Activated T-helper 9 cell treated with anti-CD3 and anti-CD28 coated beads, Interleukin-2, amount 50 U/mL, for 16 hours (primary cell): ENCODE measurements at places on chromosomes 16 and 17.

DNA sequence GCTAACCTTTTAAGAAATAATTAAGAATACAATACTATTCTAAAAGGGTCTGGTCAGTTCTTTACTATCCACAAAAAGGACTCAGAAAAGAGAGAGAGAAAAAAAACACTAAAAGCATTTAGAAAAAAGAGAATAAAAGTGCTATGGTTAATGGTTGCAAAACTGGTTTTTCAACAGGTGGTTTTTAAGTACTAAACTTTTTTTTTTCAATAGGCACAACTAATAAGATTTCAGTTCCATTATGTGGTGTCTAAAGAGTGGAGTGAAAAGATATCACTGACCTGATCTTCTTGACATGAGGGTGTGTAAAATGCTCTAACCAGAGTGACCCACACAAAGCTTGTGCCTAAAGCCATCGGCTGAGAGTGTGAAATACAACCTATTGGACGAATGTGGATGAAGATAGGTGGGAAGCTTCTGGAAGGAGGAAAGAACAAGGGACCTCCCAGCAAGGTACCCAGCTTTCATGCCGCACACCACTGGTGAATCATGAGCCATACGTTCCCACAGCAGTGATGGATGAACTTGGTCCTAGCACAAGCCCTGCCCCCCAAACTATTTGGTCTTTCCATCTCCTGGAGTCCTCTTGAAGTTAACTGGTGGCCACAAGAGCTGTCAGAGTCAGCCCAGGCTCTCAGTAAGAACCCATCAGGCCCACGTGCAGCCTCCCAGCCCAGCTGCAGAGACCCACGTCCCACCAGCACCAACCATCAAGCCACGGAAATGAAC is 103.0 kb downstream of the ZFHX3 start:
- no peak for DNase-seq

DNA sequence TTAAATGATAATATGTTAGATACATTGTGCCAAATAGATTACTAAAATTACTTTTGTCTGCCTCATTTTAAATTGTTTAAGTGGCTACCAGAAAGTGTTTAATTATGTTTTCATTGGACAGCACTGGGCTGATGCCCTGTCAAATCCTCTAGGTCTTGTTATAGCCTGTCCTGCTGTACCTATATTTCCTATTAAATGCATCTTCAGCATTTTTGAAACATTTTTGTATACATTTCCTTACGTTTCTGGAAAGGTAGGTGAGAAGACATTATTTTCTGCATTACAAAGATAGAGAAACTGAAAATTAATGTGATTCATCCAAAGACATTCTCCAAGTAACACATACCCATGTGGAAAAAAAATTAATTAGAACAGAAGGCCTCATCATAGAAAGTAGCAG is 192.2 kb upstream of the HS3ST3A1 start:
- DNase-seq, result no peak

GRCh38 chr17:33732116-33732515 is 439.0 kb upstream of the ASIC2 start:
- no peak for DNase-seq

GRCh38 chr16:50696575-50697420 is 3.4 kb downstream of the NOD2 start:
- DNase-seq, result peak; percentile 48

- DNase-seq, result no peak
These were observed 494.6 kb downstream of the CDH11 start for GRCh38 chr16:64627288-64627687.

- no peak for DNase-seq
These were observed 104.6 kb downstream of the SEC14L1 start for GRCh38 chr17:77245162-77245926.

DNA sequence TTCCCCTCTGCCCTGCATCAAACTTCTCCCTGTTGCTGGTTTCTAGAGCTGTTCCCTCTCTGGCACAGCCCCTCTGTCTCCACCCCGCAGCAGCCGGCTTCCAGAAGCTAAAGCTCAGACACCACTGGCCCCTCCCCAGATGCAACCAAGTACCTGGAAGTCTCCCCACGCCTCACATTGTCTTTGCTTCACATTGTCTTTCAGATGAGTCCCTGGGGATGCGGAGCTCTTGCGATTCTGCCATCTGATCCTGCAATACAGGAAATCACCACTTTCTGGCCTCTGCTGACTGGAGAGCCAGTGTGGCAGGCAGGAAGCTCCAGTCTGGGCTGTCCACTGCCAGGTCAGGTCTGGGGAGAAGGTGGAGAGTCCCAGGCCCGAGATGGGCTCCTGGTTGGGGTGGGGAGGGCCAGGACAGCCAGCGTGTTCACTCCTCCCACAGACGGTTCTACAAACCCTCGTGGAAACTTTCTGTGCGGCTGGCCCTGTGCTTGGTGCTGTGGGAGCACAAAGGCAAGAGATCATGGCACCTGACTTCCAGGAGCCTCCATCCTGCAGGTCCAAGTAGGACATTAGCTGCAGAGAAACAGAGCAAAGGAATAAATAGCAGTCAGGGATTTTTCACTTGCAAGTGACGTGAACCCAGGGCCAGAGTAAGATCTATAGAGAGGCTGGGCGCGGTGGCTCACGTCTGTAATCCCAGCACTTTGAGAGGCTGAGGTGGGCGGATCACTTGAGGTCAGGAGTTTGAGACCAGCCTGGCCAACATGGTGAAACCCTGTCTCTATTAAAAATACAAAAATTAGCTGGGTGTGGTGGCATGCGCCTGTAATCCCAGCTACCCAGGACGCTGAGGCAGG is 47.9 kb upstream of the MAP3K14 start:
- no peak for DNase-seq

GRCh38 chr16:69219279-69219678 is 32.3 kb downstream of the SNTB2 start:
- DNase-seq, result no peak

GRCh38 chr17:2369551-2370210 is 31.2 kb downstream of the MNT start:
- DNase-seq, result no peak

DNA sequence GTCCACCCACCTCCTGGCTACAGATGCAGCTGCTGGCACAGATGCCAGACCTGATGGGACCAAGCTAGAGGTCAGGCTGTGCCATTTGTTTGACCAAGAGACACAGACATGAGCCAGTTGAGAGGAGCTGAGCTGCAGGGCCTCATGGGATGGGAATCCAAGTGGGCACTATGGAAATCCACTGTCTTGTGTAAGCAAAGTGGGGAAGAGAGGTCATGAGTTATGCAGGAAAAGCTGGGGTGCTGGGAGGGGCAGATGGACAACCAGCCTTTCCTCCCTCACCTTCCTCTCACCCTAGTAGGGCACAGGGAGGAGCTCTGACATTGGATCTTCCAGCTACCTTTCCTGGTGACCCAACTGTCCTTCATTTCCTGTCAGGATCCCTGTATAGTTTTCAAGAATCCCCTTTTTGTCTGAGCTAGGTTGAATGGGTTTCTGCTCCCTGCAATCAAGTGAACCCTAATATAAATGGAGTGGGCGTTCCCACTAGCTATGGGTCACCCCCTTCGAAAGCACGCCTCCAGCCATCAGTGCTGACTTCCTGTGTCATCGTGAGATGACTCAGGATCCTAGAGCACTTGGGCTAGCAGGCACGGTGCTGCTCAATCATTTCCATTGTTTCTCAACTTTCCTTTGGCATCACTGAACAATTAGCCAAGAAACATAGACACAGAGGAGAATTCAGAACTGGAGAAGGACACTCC is 13.6 kb downstream of the ATPAF2 start:
- DNase-seq, result peak; percentile 7

- DNase-seq, result no peak
These were observed 12.1 kb downstream of the USP6 start for GRCh38 chr17:5127910-5128309.

GRCh38 chr17:53462393-53462811 is 360.3 kb upstream of the KIF2B start:
- DNase-seq, result no peak

- DNase-seq, result no peak
These were observed 11.2 kb upstream of the EEF2K start for GRCh38 chr16:22194707-22195444.

DNA sequence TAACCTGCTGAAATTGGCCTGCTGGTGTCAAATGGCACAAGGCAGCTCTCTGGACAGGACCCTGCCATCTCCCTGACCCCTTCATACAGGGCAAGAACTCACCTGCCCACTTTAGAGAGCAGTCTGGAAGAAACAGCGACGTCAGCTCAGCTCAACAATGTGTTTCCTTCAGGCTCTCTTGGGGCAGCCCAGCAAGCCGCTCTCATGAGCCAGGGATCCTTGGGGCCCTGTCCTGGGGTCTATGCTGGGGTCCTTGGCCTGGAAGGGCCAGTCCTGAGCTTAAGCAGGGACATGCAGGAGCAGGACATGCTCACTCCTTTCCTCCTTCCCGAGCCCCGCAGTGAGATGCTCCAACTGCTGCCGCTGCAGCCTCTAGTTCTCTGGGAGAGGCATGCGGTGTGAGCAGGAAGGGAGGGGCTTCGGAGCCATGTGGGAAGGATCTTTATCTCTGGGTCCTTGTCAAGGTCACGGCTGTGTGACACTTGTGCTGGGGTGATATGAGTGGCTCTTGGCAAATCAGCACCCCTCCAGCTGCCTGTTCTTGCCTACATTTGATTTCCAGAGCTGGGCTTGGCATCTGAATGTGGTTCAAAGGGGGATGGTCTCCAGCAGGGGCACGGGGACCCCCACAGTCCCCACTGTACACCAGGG is 3.4 kb downstream of the C1QTNF1 start:
- no peak for DNase-seq

DNA sequence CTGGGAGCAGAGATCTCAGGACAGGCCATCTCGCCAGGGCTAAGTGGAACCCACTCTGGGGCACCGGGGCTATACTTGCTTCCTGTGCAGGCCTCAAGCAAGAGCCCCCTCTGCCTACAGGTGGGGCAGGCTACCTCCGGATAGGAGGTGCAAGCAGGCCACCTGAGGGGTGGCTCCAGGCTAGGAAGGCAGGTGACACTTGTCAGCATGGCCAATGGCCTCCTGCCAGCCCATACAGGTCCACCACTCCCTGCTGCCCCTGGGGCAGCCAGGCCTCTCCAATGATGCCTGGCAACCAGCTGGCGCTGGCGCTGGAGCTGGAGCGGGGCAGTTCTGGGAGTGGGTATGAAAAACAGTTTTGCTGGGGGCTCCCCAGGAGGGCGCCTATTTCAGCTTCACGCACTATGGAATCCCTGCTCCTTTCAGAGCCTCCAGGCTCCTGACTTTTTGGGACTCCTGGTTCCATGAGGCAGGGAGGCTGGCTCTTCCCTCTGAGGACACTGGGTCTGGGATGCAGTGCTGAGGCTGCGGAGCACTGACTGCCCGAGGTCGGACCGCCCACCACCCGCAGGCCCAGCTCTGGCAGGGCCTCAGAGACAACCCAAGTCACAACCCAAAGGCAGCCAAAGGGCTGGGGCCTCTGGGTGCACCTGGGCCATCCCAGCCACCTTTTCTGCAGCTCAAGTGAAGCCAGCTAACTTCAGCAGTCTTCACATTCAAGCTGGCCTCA is 8.4 kb upstream of the SREBF1 start:
- DNase-seq, result no peak

GRCh38 chr16:68064791-68065365 is 20.3 kb upstream of the NFATC3 start:
- peak; percentile 49 for DNase-seq

DNA sequence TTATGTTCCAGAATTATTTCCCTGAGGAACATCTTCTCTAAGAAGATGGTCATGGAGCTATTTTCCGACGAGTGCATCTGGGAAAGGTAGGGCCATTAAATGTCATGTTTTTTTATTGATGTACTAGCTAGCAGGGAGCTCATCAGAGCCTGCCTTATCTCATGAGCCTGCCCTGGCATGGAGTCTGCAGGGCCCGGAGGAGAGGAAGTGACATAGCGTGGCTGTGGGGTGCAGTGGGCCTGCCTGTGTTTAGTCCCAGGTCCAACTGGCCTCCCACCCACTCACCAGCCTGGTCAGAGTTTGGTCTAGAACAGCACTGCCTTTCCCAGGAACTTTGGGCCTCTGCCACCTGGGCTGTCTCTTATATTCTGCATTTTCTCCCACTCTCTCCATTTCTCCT is 389.8 kb downstream of the SNX29 start:
- no peak for DNase-seq

DNA sequence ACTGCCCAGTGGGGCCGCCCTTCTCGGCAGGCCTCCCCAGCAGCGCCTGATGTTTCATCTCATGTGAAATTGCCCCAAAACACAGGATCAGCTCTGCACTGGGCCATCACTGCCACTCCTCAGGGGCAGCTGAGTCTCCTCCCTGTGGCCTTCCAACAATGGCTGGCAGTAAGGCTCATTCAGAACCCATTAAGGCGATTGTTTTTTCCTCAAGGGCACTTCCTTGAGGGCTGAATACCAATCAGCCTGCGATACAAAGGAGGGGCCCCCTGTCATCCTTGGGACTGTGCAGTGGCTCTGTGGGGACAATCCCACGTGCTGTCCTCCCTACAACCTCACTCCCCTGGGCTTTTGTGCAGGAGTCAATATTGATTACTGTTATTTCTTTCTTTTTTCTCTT is 47.5 kb downstream of the XYLT1 start:
- no peak for DNase-seq

DNA sequence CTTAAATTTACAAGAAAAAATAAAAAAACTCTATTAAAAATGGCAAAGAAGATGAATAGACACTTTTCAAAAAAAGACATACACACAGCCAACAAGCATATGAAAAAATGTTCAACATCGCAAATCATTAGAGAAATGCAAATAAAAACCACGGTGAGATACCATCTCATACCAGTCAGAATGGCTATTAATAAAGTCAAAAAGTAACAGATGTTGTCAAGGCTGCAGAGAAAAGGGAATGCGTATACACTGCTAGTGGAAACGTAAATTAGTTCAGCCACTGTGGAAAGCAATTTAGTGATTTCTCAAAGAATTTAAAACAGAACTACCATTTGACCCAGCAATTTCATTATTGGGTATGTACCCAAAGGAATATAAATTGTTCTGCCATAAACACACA is 31.4 kb downstream of the CAPNS2 start:
- no peak for DNase-seq

- DNase-seq, result no peak
These were observed 206.3 kb upstream of the TOM1L1 start for GRCh38 chr17:54694287-54694887.

- DNase-seq, result no peak
These were observed 4.2 kb downstream of the GIT1 start for GRCh38 chr17:29585080-29585751.

DNA sequence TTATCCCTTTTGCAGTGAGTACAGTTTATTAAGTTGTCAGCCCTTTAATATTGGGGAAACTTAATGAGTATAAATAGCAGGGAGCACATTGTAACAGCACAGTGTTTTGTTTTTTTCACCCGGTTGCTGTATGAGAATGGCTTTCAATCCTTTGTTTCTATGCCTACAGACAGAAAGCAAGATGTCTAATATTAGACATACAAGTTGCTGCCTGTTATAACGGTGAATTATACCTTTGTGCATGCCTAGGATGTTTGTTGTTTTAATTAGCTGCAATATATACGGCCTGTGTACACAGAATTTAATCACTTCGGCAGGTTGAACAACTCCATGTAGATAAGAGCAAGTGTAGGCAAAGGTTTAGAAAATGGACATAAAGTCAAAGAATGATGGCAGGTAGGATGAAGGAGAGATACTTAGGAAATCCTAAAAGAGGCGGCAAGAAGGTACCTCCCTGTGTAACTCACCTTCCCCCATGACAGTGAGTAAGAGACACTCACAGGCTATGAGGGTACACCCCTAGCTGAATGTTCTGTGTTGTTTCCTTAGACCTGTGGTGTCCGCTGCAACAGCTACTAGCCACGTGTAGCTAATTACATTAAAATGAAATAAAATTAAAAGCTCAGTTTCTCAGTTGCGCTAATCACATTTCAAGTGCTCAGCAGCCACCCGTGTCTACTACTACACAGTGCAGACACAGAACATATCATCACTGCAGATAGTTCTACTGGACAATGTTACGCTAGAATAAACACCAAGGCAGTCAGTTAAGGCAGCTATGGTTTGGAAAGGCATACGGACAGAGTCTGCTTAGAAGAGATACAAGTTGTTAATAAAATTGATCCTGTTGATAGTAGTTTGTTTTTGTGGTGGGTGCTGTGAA is 10.9 kb downstream of the SLC7A6OS start:
- no peak for DNase-seq
